ENCODE measurements at places on chromosomes 11 and 22.

- no peak for DNase-seq
Observed at GRCh38 chr22:40578171-40578570, 58.3 kb downstream of the MRTFA start.

DNA sequence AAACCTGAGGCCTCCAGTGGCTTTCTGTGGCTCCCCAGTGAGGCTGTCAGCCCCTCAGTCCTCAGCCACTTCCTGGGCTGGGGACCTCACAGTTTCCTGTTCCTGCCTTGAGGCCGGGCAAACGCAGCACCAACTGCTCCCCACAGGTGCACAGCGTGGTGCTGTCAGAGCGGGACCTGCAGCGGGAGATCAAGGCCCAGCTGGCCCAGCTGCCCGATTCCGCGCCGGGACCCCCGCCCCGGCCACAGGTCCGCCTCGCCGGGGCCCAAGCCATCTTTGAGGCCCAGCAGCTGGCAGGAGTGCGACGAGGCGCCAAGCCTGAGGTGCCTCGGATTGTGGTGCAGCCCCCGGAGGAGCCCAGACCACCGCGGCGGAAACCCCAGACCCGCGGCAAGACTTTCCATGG, 5.4 kb downstream of the TBC1D10C start:
- peak; percentile 92 for DNase-seq

DNA sequence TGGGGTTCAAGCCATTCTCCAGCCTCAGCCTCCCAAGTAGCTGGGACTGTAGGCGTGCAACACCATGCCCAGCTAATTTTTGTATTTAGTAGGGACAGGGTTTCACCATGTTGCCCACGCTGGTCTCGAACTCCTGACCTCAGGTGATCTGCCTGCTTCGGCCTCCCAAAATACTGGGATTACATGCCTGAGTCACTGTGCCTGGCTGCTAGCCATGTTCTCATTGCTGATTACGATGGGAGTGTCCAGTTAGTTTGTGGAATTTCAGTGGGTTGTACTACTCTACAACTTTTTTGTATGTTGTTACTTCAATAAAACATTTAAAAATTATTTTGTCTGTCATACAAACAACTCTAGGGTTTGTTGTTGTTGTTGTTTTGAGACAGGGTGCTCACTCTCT, 4.8 kb upstream of the VPS11 start:
- DNase-seq: no peak

- no peak for DNase-seq
Observed at GRCh38 chr11:117823946-117824420, 561 bp downstream of the FXYD2 start.

DNA sequence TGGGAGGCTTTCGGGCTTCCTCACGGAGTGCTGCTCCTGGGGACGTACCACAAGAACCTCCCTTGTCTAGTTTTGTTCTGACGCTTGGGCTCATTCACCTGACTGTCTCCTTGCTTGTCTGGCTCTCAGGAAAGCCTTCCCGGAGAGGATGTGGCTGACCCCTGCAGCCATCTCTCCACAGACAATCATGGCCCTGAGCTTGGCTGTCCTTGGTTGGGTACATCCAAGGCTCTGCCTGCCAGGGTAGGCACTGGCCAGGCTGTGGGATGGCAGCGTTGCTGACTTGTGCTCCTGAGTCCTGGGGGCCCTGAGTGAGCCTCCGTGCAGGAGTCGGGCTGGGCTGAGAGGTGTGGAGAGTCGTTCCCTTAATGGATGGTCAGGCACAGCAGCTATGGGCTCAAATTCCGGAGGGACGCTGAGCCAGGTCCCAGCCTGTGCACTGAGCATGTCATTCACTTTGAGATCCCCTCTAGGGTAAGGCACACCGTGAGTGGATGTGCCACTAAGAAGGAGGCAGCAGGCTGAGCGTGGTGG, 32.8 kb downstream of the BCR start:
- no peak for DNase-seq

All from NAMALWA (cell line).